ENCODE measurements at places on chromosomes 6 and 20.

GRCh38 chr6:64489763-64490162, 854.2 kb downstream of the PHF3 start:
- DNase-seq = no peak

DNA sequence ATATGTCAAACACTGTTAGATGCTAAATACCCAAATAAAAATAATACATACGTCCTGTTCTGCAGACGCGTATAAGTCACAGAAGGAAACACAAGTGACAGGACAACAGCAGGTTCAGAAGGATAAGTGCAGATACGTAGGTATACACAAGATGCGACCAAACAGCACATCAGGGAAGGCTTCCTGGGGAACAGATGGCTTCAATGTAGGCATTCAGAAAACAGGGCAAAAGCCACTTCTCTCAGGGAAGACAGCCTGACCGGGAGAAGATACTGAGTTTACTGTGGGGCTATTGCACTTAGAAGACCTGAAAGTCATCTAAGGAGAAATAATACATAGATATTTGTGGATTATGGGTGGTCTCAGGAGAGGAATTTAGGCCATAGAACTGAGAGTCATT, 1.9 kb downstream of the HLA-DPA1 start:
- no peak for DNase-seq

- no peak for DNase-seq
These were observed 240.5 kb downstream of the ERMARD start for GRCh38 chr6:169991913-169992312.

DNA sequence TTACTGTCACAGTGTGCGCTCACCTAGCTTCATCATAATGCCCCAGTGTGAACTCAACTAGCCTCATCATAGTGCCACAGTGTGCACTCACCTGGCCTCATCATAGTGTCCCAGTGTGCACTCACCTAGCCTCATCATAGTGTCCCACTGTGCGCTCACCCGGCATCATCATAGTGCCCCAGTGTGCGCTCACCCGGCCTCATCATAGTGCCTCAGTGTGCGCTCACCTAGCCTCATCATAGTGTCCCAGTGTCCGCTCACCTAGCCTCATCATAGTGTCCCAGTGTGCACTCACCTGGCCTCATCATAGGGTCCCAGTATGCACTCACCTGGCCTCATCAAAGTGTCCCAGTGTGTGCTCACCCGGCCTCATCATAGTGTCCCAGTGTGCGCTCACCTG, 10.6 kb downstream of the TMEM242 start:
- no peak for DNase-seq

DNA sequence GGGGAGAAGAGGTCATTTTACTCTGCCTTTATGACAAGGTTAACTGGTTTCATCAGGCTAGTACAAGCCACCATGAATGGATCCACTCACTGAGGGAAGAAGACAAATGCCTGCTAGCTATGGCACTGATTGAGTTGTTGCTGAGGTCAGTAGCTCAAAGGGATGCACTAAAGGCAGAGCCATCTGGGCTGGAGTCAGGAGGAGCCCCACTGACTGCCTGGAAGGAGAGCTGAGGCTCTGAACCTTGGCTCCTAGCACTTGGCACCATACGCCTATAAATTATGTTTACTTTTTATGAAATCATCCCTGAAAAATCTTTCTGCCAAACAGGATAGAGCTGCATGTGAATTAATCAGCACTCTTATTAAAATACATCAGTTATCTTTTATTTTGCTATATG, 104.6 kb downstream of the DTD1 start:
- DNase-seq = no peak

- DNase-seq = no peak
These were observed 24.4 kb downstream of the PLCB1 start for GRCh38 chr20:8156235-8157079.

- no peak for DNase-seq
These were observed 860.2 kb upstream of the MAP3K7 start for GRCh38 chr6:91447081-91447480.
